ENCODE measurements at places on chromosomes 4 and X.
A peak's percentile ranks its signal among the peaks of the same experiment; 100 is the strongest.

- no peak for DNase-seq
Measured at GRCh38 chr4:108902769-108903168, 139.9 kb upstream of the ETNPPL start.

DNA sequence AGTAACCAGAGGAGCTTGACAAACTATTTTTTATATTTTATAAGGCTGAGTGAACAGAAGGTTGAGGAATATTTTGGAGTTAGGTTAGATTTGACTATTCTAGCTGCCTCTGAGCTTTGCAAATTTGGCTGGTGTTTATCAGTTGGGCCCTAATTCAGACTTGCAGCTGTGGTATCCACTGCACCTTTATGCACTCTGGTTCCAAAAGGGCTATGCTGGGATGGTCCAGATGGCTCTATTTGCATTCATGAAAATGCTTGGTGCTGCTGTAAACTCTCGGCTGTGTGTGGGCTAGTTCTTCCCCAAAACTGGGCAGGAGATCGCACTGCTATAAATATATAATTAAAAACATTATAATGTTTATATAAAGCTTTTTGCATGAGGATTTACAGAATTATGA is 106.3 kb downstream of the REPS2 start:
- no peak for DNase-seq

DNA sequence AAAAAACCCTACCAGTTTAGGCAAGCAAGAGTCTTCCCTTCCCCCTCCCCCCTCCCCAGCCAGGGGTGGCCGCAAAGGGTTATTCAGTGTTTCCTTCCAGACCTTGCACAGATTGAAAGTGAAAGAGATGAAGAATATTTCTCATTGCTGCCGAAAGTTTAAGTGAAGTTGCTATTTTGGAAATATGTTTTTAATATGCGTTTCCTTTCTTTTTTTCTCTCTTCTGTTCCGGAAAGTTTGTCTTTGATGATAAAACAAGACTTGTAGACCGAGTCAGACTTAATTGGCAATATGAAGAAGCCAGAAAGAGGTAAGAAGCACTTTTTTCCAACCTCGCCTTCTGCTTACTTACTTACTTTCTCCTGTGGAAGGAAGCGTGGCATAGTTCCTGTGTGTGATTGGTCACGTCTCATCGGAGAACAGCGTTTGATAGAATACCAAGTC is 58.5 kb upstream of the CLCN4 start:
- peak; percentile 4 for DNase-seq

DNA sequence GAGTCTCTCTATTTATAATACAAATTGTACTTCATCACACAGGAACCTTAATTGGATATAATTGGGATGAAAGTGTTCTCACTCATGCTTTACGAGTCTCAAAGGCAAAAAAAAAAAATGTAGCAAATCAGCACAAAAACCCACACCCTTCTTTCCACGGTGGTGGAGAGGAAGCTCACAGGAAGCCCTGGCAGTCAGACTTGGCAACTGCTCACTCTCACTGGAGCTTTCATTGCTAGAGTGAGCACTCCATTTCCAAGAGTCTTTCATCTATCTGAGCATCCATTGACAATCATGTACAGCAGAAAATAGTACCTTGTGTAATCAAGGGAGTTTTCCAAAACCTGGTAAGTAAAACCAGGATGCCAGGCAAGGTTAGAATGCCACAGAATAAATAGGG is 2159.4 kb upstream of the AGA start:
- no peak for DNase-seq

- DNase-seq: no peak
Measured at GRCh38 chr4:146098978-146099377, 76.5 kb upstream of the LSM6 start.

- DNase-seq: no peak
Measured at GRCh38 chr4:30610361-30610760, 109.8 kb upstream of the PCDH7 start.

GRCh38 chr4:134024251-134024650 is 177.3 kb downstream of the PABPC4L start:
- DNase-seq: no peak

DNA sequence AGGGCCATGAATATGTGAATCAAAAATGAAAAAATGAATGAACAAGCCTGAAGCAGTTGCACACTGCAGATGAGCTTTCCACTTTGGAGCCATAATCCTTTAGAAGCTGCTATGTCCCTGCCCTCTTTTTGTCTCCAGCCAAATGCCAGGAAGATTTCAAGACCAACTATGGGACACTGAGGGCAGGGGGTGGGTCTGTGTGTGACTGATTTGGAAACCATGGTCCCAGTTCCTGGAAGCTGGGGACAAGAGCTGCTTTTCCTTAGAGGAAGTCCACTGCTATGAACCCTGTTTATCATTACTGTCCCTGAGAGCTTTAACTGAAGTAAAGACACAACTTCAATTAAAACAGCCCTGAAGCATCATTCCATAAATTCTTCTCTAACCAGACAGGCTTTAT is 153.9 kb upstream of the GPC4 start:
- no peak for DNase-seq

DNA sequence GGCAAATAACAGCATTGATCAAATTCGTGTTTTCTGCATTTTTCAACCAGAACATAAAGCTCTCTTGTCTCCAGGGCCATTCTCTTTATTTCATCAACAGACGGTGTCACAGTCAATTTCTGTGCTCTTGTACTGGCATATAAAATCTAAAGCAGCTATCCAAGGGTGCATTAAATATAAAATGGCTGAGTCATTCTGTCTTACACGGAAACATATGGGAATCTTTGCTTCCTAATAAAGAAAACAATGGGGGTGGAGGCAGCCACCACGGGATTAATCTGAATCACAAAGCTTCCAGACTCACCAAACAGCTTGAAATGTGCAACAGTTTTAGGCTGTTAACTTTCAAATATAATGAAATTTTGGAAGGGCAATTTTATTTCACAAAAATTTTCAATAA is 132.6 kb downstream of the IL15 start:
- DNase-seq: no peak

DNA sequence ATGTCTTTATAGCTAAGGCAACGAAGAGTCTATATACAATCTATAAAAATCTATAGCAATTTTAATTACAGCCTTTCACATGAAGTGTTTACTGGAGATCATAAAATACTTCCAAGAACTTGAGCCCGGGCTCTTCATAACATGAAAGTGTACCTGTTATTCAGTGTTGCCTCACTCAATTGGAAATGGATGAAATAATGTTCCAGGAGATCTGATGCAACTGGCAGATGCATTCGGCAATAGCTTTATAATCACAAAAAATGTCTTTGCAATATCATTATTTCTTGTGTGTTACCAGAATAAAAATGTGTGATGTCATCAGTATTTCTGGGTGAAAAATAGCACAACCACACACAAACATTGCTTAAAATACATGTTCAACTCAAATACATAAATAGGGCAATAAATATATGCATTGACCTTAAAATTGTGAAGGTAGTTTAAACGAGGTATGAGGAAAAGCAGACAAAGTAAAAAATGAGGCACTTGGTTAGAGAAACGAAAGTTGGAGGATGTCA is 1266.8 kb upstream of the PCDH7 start:
- DNase-seq: no peak

DNA sequence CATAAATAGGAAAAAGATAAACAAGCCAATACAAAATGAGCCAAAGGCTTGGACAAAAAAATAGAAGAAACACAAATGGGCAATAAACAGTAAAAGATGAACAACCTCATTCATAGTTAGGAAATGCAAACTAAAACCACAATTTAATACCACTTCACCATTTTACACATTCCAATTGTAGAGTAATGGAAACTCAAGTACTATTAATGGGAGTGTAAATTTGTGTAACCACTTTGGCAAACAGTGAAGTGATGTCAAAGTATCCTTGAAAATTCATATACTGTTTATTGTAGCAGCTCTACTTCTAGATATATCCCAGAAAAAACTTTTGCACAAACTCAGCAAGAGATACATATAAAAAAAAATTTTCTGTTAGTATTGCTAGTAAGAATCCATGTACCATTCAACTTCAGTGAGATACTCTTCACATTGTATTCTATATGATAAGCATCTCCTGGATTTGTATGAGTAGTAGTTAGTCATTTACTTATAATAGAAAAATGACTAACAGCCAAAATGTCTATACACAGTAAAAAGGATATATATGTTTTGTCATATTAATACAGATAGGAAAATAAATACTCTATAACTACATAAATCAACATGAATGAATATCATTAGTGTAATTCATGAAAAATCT is 229.8 kb downstream of the DKK2 start:
- no peak for DNase-seq

DNA sequence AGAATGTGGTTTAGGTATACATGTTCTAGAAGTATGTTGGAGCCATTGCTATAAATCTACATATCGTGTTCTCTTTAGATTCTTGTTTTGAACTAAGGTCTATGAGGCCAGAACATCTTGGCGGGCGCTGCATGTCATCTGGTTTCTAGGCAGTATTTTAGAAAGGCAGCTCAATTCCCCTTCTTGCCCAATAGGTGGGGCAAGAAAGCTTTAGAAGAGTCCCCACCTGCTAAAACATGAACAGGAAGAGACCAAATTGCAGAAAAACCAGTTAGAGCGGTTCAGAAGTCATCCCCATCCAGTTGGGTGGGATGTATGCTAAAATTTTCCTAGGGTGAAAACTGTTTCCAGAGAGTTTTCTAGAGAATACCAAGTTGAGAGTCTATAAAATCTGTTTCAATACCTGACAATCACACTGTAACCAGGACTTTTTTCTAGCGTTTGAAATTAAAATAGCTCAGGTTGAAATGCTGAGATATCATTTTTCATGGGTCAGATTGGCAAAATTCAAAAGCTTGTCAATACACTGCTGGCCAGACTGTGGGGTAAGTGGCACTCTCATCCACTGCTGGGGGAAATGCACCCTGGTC is 17.5 kb upstream of the SH3KBP1 start:
- DNase-seq: no peak

GRCh38 chr4:10656988-10657387 is 27.6 kb downstream of the CLNK start:
- no peak for DNase-seq

Data from activated CD4-positive, CD25-positive, alpha-beta regulatory T cell (primary cell).